T-cell (primary cell): ENCODE measurements at places on chromosomes 3 and 15. TPM values are rescaled to one million over a fixed set of nuclear protein-coding genes. Genes with fewer than 3 reads are reported as not detected.

The EPHA3 gene
- total RNA-seq = not detected

The FEZF2 gene
- total RNA-seq = not detected

The ACP3 gene
- not detected for total RNA-seq

The CDCP1 gene
- 0.44 TPM for total RNA-seq

The C3orf85 gene
- total RNA-seq = not detected

The AADAC gene
- not detected for total RNA-seq

The CCR9 gene
- total RNA-seq = 2.1 TPM

The EOMES gene
- total RNA-seq = 22.8 TPM

The HYKK gene
- 3.8 TPM for total RNA-seq

The ARGFX gene
- not detected for total RNA-seq

The PLSCR5 gene
- total RNA-seq = not detected

The TM4SF1 gene
- total RNA-seq = 1.0 TPM

The SLC28A1 gene
- not detected for total RNA-seq

The PRICKLE2 gene
- 0.13 TPM for total RNA-seq

The GOLGA8S gene
- 0.32 TPM for total RNA-seq

The MAGI1 gene
- 0.63 TPM for total RNA-seq

The PRR23A gene
- not detected for total RNA-seq

The IFRD2 gene
- 91.2 TPM for total RNA-seq

The CLPX gene
- total RNA-seq = 52.5 TPM

The SLC51A gene
- total RNA-seq = not detected

The SLC12A1 gene
- not detected for total RNA-seq

The MESP2 gene
- not detected for total RNA-seq

The ALG3 gene
- total RNA-seq = 39.9 TPM

The ROBO2 gene
- total RNA-seq = not detected

The SLC25A36 gene
- total RNA-seq = 44.4 TPM

The FAM107A gene
- total RNA-seq = 0.09 TPM

The FETUB gene
- not detected for total RNA-seq

The CSPG4 gene
- 0.06 TPM for total RNA-seq

The C3orf20 gene
- total RNA-seq = 0.37 TPM
